ENCODE measurements at places on chromosomes 16 and 17.

DNA sequence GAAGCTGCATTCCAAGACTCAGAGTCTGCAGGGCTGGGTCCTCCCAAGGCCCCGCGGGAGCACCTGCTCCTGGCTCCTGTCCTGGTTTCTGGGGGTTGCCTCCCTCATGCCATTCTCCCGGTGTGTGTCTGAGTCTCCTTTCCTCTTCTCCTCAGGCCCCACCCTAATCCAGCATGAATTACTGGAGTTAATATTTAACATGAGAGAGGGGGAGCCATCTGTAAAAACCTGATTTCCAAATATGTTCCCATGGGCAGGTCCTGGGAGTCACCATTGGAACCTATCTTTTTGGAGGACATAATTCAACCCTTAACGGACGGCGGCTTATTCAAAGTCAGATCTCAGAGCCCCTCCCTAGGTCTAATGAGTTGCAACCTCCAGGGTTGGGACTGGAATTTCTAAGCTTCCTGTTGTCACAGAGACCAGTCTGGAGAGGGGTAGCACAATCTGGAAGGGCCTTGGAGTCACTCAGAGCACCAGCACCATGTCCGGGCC, 5.4 kb downstream of the C17orf99 start:
- no peak for DNase-seq

- DNase-seq: no peak
Measured at GRCh38 chr16:74997042-74997491, 1.8 kb upstream of the ZNRF1 start.

DNA sequence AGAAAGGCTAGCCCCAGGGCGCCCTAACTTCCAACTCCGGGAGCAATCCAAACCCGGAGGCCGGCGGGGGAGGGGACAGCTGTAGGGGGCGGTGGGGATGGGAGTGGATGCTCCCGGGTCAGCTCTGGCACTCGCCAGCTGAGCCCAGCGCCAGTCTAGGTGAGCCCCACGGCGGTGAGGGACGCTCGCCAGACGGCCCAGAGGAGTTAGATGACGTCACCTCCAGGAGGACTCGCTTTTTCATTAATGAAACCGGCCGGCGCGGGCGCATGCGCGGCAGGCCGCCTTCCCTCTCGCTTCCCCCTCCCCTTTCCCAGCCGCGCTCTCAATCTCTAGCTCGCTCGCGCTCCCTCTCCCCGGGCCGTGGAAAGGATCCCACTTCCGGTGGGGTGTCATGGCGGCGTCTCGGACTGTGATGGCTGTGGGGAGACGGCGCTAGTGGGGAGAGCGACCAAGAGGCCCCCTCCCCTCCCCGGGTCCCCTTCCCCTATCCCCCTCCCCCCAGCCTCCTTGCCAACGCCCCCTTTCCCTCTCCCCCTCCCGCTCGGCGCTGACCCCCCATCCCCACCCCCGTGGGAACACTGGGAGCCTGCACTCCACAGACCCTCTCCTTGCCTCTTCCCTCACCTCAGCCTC, at the start of gene NF1:
NF1 (plus strand) TSS at position 378 of the 636 bp plus-strand sequence. CDS start 333 bp downstream, outside the sequence.
- peak; percentile 88 for DNase-seq

GRCh38 chr16:81657781-81658180, 121.3 kb upstream of the PLCG2 start:
- no peak for DNase-seq

DNA sequence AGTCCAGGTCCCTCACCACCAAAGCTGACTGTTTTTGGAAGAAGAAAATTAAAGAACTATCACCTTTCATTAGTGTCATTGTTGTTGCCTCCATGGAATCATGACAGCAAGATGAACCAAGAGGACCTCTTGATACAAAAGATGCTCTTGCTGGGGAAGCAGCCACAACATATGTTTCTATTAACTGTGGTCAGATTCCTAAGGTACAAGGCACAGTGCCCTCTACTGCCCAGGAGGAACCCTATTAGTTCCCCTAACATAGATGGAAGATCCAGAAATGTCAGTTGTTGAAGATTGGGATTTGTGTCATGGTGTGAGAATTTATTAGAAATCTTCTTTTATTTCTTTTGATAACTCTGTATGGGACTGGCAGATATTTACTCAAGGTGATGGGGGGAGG, 188.2 kb upstream of the ANKFN1 start:
- no peak for DNase-seq

DNA sequence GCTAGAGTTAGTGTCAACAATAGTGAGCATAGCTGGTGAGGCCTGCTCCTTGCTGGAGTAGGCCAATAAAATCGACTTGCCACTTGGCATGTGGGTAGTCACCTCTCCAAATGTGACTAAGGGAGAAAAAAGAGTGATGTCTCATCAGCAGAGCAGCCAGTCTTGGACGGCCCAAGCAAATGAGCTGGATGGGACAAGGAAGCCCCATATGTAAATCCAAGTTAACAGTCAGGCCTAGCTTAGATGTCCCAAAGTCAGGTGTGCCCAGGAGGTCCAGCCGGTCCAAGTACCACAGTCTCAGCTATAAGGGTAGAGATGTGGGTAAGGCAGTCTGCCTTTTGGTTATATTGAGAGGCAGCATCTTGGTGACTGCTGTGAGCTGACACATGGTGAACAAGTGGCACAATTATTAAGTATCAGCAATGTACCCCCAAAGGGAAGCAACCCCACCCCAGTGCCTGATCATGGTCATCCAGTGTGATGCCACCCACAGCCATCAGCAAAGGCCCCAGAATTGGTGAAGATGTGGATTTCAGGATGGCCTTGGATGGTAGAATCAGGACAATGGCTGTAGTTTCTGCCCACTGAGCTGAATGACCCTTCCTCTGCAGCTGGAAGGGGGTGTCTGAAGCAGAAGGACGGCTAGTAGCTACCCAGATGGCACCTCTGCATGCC, 83.4 kb downstream of the TNFRSF13B start:
- no peak for DNase-seq

DNA sequence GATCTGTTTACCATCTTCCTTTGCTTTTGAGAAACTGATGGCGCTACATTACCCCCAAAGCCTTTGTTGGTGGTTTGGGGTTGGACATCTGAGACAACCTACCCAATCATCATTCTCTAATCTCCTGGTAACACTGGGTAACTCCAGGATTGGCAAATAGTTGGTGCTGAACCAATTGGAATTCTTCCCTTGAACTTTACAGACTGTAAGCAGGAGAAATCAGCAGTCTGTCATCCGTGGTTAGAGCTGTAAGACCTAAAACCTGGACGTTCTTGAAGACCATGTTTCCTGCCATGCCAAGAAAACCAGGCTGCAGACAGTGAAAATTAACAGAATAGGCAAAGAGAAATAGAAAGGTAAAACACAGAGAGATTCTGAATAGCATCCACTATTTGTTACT, 398.8 kb upstream of the SALL1 start:
- no peak for DNase-seq

GRCh38 chr17:80774146-80774545, 217.5 kb upstream of the CHMP6 start:
- DNase-seq: no peak

DNA sequence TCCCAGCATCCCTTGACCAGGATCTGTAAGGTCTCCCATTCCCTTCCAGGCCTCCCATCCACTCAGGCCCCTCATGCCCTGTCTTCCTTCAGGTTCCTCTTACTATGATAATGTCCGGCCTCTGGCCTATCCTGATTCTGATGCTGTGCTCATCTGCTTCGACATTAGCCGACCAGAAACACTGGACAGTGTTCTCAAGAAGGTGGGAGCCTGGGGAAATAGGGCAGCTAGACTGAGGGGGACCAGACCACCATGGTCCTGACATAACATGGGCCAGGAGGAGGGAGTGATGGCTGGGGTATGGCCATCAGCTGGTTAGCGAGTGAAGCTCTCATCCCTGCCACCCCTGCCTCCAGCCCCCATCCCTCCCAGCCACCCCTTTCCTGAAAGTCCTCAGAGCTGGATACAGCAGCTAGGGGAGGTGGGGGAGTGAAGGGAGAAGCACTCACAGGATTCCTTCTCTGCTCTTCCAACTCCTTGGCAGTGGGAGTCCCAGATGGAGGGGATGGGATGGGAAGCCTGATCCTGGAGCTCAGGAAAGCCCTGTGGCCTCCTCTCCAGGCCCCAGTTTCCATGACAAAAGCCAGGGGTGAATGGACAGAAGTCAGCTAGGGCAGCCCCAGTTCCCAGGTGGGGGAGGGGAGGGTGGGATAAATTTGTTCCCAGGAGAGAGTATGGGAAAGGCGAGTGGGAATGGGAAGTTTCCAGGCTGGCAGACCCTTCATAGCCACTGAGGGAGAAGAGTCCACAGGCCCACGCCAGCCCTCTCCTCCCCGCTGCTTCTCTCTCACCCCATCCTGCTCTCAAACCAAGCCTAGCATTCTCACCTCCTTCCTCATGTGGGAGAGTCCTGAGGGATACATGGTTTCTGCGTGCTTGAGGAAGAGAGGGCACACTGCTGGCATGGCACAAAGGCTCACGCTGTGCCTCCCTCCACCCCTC, 2.3 kb downstream of the RND2 start:
- no peak for DNase-seq

- DNase-seq: no peak
Measured at GRCh38 chr16:8796469-8797363, 723 bp downstream of the TMEM186 start.

GRCh38 chr17:13462146-13462545, 139.6 kb downstream of the HS3ST3A1 start:
- no peak for DNase-seq

DNA sequence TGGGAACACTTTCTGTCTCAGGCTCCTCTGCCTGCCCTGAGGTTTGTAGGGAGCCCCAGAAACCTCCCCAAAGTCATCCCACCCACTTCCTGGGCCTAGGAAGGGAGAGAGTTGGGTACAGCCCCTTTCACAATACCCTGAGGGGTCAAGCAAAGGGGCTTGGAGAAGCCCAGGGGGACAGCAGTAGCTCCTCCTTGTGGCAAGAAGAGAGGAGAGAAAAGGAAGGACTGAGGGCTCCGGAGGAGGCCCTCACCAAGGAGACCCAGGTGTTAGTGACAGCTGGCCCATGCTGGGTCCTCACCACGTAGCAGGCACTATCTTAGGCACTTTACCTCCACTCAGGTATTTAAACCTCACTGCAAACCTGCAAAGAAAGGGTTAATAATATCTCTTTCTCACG, 112.8 kb downstream of the IRX5 start:
- DNase-seq: no peak

DNA sequence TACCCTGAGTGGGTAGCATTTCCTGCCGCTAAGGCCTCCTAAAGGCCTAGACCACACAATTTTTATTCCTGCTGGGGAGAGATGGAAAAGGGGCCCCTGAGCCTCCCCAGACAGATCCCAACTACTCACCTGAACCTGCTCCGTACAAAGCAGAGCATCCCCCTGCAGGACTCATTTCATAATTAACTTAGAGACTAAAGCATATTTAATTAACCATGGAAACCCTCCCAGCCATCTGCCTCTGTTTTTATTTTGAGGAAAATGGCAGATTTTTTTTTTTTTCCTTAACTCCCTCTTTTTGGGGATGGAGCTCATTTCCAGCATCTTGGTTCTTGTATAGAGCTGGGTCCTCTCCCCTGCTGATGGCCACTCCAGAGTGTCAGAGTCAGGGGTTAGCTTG, 96.5 kb upstream of the CRHR1 start:
- DNase-seq: no peak

DNA sequence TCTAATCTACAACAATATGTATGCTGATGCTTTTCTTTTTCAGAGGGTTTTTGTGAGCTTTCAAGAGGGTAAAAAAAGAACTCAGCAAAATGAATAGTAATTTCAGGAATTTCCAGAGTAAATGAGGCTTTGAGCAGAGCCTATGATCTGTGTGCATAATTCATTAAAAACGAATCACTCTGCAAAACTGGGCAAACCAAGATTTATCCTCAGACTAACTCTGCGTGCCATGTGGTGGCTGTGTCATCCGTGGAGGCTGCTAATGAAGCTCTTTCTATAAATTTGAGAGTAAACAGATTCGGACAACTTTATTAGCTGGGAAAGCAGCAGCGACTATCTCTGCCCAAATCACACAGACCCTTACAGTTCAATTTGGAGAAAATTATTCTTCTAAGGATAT, 83.8 kb downstream of the FOXL1 start:
- DNase-seq: no peak

- DNase-seq: no peak
Measured at GRCh38 chr17:39151943-39152818, 744 bp upstream of the PLXDC1 start.
